Heart right ventricle (tissue), 16 donors: ENCODE measurements at places on chromosomes 1 and 21. TPM values are rescaled to one million over a fixed set of nuclear protein-coding genes. Genes with fewer than 3 reads are reported as not detected.

DNA sequence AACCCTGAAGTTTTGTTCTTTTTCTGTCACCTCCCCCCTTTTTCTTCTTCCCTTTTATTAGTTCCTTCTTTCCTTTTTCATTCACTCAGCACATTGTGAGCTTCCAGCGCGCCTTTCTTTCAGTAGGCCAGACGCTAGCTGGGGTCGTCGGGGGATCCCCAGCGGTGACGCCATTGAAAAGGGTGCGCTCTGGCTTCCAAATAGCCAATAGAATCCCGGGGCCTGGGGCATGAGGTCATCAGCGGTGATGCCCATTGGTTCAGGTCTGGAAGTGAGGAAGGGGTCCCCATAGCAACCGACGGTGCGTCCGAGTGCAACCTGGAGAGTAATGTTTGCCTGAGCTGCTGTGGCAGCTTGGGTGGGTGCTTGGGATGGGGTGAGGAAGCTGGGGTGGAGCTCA is 6.9 kb upstream of the EFNA3 start:
- DNase-seq: no peak

DNA sequence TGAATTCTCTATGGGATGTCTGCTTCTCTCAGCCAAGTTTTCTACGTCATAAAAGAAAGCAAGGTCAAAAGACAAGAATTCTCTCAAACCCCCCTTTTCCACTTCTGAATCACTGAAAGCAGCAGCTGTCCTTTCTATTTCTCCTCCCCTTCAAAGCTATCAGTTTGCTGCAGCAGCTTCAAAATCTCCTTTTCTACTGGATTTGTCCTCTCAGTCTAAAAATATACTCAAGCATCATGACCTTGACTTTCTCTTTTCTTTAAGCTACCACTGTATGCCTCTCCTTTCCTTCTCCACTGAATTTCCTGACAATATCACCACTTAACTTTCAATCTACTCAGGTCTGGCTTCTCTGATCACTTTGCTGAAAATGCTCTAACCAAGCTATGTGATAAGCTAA is 1.9 kb downstream of the WDR64 start:
- DNase-seq: no peak

GRCh38 chr21:35077975-35078374 is 28.9 kb upstream of the RUNX1 start:
- no peak for DNase-seq

DNA sequence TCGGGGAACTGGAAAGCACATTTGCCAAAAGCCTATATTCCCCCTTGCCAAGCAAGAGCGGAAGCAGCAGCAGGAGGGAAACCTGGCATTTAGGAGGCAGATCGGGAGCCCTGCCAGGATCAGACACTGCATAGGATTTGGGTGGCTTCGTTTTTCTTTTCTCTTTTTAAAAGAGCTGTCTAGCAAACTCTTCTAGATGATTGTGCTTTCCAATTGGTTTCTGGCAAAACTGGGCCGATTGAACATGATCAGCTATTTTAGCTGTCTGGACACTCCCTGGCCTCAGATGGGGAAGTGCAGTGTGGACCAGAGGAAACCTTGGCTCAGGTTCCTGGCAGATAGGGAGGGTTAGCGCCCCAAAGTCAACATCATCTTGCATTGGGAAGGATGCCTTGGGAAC is 414.0 kb upstream of the KAZN start:
- DNase-seq: no peak

- DNase-seq: peak; percentile 70
Measured at GRCh38 chr1:1033009-1033587, 13.2 kb downstream of the AGRN start.

DNA sequence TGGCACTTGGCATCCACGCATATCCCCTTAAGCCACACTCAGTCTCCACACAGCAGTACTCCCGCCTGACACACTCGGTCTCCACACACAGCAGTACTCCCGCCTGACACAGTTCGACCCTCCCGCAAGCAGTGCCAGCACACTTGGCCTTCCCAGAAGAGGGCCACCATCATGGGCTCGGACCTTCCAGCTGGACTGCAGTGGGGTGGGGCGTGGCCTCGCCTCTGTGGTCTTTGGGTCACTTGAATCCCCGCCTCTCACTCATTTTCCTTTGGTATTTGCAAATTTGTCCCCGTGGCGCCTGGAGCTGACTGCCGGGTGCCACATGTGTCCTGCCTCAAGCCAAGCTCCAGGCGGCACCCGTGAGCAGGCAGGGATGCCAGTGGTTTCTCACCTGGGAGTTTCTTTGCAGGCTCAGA is 63.7 kb downstream of the FAAP20 start:
- no peak for DNase-seq

DNA sequence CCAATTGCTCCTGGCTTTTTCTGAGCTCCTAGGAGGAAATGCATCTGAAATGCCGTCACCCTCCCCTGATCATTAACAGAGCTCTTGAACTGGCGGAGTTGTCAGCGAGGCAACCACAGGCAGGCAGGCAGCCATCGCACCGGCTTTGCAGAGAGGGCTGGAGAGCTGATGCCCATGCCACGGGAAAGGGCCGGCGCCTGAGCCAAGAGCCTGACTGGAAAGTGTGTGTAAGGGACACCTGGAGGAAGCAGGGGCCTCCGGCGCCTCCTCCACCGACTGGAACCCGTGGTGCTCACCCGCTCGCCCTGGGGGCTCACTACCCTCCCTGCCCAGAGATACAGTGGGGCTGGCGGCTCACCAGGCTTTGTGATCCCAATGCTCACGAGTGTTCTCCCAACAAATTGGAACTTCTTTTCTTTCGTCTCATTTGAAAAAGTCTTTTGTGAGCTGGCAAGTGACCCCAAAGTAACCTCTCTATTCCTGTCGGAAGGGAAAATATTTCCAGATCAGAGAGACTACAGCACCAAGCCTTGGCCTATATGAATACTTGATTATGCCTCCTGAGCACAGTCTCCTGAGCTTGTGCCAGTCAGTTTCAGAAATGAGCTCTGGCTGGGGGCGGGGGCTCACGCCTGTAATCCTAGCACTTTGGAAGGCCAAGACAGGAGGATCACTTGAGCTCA is 97.7 kb upstream of the SLC25A33 start:
- peak; percentile 50 for DNase-seq

GRCh38 chr21:43790010-43790524 is 690 bp downstream of the RRP1 start:
- no peak for DNase-seq

GRCh38 chr1:201562659-201563405 is 23.9 kb downstream of the NAV1 start:
- no peak for DNase-seq

DNA sequence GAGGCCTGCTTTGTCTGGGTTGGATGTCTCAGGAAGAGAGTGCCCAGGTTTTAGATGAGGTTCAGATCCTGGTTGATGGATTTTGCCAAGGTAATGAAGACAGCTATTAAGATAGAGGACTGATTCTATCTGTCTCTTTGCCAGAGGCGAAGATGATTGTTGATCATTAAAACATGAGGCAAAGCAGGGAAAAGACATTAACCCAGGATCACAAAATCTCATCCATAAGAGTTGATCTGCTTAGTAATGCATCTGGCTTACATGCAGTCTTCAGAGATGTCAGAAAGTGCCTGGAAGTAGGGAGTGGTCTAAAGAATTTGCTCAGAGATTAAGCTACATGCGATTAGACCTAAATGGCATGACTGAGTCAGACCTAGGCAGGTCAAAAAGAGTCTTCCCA is 229.6 kb upstream of the PLD5 start:
- no peak for DNase-seq

DNA sequence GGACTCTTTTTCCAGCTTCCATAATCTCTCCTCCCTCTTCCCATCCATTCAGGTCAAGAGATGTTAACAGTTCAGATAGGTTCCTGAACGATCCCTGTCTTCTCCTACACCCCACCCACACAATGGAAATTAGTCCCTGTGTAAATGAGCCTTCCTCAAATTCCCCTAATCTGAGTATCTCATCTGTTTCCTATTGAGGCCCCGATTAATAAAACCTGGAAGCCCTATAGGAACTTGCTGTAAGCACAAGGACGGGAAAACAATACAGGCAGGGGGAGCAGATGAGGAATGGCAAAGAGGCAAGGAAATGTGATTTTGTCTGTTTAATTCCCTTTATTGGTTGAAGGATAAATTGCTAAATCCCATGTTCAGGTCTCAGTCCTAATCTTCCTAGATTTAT is 7.1 kb upstream of the GPX7 start:
- DNase-seq: no peak

GRCh38 chr1:13714851-13715250 is 14.9 kb downstream of the PRDM2 start:
- no peak for DNase-seq

DNA sequence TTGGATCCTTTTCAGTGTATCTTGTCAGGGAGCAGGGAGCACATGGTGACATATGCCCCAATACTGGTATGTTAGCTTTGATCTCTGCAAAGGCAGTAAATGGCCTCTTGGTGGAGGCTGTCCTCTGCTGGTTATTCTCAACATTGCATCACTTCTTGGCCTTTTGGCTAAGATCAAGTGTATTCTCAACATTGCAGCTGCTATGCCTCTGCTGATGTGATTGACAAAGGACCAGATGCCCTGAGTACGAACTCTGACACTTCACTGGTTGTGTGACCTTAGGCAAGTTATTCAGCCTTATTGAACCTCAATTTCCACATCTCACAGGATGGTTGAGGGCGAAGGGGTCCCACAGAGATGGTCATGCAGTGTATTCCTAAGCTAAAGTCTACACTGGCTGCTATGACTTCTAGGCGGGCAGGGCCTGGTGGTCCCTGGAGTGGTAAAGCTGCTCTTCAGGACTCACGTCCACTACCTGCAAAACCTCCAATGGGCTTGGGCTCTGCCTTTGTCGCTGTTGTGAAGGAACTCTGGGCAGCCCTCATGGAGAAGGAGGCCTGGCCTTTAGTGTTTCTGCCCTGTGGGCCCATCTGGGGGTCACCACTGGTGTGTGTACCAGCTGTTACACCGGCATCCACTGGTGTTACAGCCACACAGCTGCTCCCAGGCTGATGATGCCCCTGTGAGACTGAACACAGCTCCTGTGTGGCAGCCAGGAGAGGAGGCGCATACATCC is 64.8 kb downstream of the DNTTIP2 start:
- DNase-seq: peak; percentile 75

DNA sequence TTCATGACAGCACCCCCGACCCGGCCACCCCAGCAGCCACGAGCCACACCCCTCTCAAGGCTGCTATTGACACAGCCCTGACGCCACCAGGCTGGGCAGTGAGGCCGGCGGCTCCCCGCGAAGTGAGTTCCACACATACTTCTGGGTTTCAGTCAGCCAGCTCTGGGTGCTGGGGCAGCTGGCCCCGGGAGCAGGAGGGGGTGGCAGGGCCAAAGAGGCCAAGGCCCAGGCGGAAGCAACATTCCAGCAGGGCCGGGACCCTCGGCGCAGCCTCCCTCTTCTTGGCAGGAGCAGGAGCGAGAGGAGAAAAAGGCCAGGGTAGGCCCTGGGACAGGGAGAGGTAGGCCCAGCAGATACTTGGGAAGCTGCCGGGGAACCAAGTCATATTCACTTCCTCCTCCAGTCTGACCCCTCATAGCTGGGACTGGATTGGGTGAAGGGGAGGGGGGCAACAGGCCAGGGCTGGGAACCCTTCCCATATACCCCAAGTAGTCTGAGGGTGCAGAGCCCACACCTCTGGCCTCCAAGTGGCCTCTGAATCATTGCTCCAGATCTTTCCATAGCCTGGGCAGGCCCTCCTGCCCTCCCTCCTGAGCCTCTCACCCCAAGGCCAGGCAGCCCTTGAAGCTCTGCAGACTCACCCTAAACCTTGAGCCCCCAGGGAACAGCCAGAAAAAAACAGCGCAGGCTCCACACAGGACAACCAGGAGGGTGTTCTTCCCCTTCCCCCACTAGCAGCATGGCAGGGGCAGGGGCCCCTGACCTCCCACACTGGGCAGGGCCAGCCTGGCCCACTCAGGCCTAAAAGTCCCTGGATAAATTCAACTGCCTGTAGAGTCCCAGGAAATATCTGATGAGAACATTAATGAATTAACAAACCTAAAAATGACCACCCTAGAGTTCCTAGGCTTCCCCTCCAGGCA is 5.7 kb downstream of the HSPG2 start:
- no peak for DNase-seq

GRCh38 chr1:19650416-19651140 is 6.5 kb downstream of the NBL1 start:
- DNase-seq: no peak

DNA sequence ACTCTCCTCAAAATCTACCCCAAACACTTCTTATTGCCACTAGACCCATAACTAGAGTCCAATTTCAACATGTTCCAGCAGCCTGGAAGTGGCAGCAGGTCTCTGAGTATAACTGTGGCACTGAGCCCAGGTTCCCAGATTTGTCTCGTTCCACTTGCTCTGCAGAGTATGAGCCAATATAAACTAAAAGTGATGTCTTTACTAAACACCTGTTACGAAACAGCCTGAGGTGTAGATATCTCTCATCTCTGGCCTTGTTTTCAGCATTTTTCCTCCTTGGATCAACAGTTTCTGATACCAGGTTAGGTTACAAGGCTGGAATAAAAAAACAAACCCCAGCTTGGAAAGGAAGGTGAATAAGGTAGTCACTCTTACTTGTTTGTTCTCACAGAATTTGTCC is 25.2 kb upstream of the PRDX6 start:
- DNase-seq: peak; percentile 40

- no peak for DNase-seq
Measured at GRCh38 chr1:58038574-58038973, 508.0 kb downstream of the OMA1 start.

- no peak for DNase-seq
Measured at GRCh38 chr1:53651356-53651755, 87.6 kb downstream of the GLIS1 start.

DNA sequence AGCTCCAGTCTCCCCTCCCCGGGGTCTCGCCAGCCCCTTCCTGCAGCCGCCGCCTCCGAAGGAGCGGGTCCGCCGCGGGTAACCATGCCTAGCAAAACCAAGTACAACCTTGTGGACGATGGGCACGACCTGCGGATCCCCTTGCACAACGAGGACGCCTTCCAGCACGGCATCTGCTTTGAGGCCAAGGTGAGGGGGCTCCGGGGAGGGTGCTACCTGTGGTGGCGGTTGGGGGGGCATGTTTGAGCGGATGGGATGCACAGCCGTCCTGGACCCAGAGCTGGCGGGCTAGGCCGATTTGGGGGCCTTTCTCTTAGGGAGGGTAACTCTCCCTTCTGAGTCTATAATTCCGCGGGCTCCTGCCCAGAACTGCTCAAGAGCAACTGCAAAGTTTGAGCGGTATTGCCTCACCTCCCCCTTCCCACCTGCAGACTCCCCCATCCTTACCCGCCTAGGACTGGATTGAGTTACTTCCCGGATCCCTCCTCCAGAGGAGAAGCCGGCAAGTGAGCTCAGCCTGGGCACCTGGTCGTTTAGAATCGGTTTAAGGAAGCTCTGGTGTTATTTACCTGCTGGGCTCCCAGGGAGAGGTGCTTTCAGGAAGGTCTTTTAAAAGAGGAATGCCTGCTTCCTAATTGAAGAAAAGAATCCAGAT is 730 bp downstream of the NOS1AP start:
- DNase-seq: no peak

The GBP2 gene
- total RNA-seq: 20.6 TPM

The LCE2C gene
- total RNA-seq: not detected

The MED8 gene
- total RNA-seq: 12.9 TPM

The DENND2C gene
- total RNA-seq: 2.8 TPM

The MR1 gene
- 2.4 TPM for total RNA-seq

The C4BPA gene
- not detected for total RNA-seq

The C8B gene
- not detected for total RNA-seq

The SYT14 gene
- not detected for total RNA-seq
